Right lobe of liver (tissue), 6 donors: ENCODE measurements at places on chromosomes 1 and 21. TPM values are rescaled to one million over a fixed set of nuclear protein-coding genes. Genes with fewer than 3 reads are reported as not detected.
A peak's percentile ranks its signal among the peaks of the same experiment; 100 is the strongest.

DNA sequence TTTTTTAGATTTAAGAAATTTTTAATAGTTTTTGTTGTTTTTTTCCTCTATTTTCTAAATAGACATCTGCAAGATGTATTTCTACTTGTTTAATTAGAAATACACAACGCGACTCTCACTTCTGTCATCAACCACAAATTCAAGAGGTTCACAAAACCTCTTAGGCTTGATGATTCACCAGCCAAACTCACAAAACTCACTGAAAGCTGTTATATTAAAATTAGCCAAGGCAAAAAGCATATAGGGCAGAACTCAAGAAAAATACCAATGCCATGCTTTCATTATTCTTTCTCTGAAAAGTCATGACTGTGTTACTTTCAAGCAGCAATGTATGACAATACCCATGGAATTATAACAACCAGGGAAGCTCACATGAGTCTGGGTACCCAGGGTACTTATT, 487.0 kb upstream of the RGS18 start:
- DNase-seq: no peak

GRCh38 chr1:6259491-6260362, 1.2 kb downstream of the GPR153 start:
- DNase-seq: peak; percentile 84

DNA sequence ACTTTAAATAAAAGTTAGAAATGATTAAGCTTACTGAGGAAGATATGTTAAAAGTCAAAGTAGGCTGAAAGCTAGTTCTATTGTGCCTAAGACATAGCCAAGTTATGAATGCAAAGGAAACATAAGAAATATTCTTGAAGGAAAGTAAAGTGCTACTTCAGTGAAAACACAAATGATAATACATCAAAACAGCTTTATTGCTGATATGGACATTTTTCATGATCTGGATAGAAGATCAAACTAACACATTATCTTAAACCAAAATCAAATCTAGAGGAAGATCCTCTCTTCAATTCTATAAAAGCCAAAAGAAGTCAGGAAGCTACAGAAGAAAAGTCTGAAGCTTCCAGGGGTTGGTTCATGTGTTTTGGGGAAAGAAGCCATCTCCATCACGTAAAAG, 545.9 kb downstream of the COL11A1 start:
- no peak for DNase-seq

- DNase-seq: no peak
Observed at GRCh38 chr1:222382171-222382570, 165.7 kb downstream of the HHIPL2 start.

The CFHR5 gene
- total RNA-seq: 26.2 TPM

The MYOG gene
- not detected for total RNA-seq

The SPATA45 gene
- not detected for total RNA-seq
